ENCODE measurements at places on chromosomes 2 and 18. TPM values are rescaled to one million over a fixed set of nuclear protein-coding genes. Genes with fewer than 3 reads are reported as not detected.

- DNase-seq, result no peak
Observed at GRCh38 chr2:200033929-200034328, 78.5 kb downstream of the MAIP1 start.

Gene DLGAP1
- 0.96 TPM for total RNA-seq

DNA sequence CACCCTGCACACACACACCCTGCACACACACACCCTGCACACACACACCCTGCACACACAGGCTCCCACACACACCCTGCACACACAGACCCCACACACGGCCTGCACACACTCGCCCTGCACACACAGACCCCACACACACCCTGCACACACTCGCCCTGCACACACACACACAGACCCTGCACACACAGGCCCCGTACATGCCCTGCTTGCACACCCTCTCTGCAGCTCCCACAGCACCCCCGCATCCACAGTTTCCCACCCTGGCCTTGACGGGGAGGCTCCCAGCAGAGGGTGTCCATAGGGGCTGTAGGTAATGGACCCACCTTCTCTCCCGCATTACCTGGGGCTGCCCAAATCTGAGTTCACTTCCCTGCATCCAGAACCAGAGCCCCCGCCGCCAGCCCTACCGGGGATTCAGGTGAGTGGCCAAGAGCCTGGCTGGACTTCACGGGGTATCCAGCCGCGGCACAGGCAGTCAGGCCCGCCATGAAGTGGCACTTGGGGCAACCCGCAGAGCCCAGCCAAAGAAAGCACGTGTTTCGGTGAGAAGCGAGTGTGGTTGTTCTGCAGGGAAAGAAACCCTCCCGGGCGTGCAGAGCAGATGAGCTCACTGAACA is 88.6 kb upstream of the GPC1 start:
- no peak for DNase-seq

DNA sequence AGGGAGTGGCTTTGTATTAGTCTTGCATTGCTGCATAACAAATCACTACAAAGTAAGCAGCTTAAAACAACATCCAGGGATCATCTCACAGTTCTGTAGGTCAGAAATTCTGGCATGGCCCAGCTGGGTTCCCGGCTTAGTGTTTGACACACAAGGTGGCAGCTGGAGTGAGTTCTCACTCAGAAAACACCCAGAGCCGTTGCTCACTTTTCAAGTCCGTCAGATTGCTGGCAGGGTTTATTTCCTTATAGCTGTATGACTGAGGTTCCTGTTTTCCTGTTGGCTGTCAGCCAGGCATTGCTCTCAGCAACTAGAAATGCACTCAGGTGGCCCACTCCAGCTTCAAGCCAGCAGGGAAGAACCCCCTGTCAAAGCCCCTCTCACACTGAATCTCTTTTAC is 324.1 kb downstream of the CCDC178 start:
- DNase-seq, result no peak

Gene SCYGR4
- not detected for total RNA-seq

All from breast epithelium (tissue), 4 donors.